ENCODE measurements at places on chromosomes 2 and 18.

DNA sequence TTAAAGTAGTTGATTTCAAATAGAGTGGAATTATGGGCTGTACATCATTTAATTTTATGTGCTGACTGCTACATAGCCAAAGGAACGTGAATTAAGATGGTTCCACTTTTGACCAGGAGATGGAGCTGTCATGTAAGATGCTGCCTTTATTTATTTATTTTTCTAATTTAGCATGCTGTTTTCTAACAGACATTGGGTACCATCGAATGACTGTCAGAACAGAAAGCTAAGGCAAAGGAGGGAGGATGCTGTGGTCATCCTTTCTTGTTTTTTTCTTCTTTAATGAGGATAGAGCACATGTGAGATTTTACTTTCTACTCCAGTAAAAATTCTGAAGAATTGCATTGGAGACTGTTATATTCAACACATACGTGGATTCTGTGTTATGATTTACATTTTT is at the start of gene SCN2A:
Gene SCN2A, plus strand, starts transcription at position 185 of the 400 bp plus-strand sequence. CDS start 56,410 bp downstream, outside the sequence.
- DNase-seq: no peak

GRCh38 chr2:10222-10875 is 36.0 kb downstream of the FAM110C start:
- no peak for DNase-seq

- DNase-seq: no peak
Observed at GRCh38 chr2:33321876-33322483, 154.5 kb upstream of the RASGRP3 start.

GRCh38 chr2:42051543-42052235 is 3.9 kb downstream of the PKDCC start:
- DNase-seq: no peak

DNA sequence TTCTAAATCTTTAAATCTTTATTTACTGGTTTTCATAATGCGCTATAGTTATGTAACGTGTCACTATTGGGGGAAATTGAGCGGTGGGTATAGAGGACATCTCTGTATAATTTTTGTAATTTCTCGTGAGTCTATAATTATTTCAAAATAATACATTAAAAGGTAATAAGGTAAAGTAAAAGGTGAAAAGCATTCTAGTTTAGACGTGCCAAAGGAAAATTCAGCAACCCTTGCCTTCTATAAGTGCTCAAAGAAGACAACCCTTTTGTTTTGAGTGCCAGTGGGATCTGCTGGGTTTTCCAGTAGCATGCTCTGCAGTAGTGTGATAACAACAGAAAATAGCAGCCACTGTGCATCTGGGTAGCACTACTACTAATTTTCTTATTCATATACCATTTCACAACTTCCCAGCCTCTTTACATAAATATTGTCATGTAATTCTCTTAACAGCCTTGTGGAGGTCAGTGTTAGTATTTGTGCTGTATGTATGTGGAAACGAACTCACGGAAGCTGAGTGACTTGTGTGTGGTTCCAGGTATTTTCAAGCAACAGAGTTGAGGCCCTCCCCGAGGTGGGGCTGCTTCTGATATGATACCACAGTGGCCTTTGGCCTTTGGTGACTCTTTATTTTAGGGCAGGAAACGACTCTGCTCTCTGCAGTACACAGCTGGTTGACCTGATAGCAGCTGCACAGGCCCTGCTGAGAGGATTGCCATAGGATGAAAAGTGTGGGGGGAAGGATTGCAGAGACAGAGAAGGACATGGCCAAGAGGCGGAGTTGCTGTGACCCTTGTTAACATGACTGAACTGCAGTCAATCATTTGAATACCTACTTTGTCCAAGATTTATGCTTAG is 104.5 kb downstream of the TDRD15 start:
- DNase-seq: no peak

GRCh38 chr18:59881728-59882656 is 17.8 kb upstream of the PMAIP1 start:
- no peak for DNase-seq

Data from stimulated activated CD4-positive, alpha-beta T cell treated with anti-CD3 and anti-CD28 coated beads, TNF-alpha, amount 100 ng/mL, for 4 hours (primary cell).